ENCODE measurements at places on chromosomes 1 and 21. TPM values are rescaled to one million over a fixed set of nuclear protein-coding genes. Genes with fewer than 3 reads are reported as not detected.

The S100A8 gene
- total RNA-seq: 60.5 TPM

- no peak for DNase-seq
Observed at GRCh38 chr1:177825276-177825901, 144.5 kb downstream of the SEC16B start.

The CTTNBP2NL gene
- total RNA-seq: 31.7 TPM

- no peak for DNase-seq
Observed at GRCh38 chr1:21149855-21150432, 26.8 kb downstream of the EIF4G3 start.

- no peak for DNase-seq
Observed at GRCh38 chr1:180616439-180616838, 15.4 kb upstream of the XPR1 start.
